ENCODE measurements at places on chromosomes 16 and 17. TPM values are rescaled to one million over a fixed set of nuclear protein-coding genes. Genes with fewer than 3 reads are reported as not detected.

CLEC3A gene
- 0.51 TPM for total RNA-seq

MED9 gene
- total RNA-seq = 31.7 TPM

ROGDI gene
- 46.9 TPM for total RNA-seq

CPHXL2 gene
- not detected for total RNA-seq

KLHL10 gene
- 0.14 TPM for total RNA-seq

RNU2-1 gene
- total RNA-seq = not detected

KRTAP9-4 gene
- total RNA-seq = not detected

PMP22 gene
- total RNA-seq = 22.5 TPM

TP53TG3F gene
- total RNA-seq = not detected

MRPL38 gene
- 40.3 TPM for total RNA-seq

ARSG gene
- 1.5 TPM for total RNA-seq

PRDM7 gene
- total RNA-seq = 0.09 TPM

C16orf86 gene
- 10.0 TPM for total RNA-seq

TAF1C gene
- 53.4 TPM for total RNA-seq

ZNF385C gene
- 11.8 TPM for total RNA-seq

PRSS36 gene
- total RNA-seq = 4.7 TPM

CDH11 gene
- total RNA-seq = 24.2 TPM

KRT25 gene
- not detected for total RNA-seq

ORAI3 gene
- 74.6 TPM for total RNA-seq

CHST4 gene
- 1.2 TPM for total RNA-seq

SPNS2 gene
- total RNA-seq = 6.6 TPM

CCL17 gene
- total RNA-seq = not detected

RNF43 gene
- 29.3 TPM for total RNA-seq

TBX2 gene
- 34.1 TPM for total RNA-seq

KRT222 gene
- 0.91 TPM for total RNA-seq

EVPLL gene
- 1.6 TPM for total RNA-seq

GJD3 gene
- total RNA-seq = 5.3 TPM

CCL15 gene
- total RNA-seq = not detected

TP53TG3E gene
- total RNA-seq = not detected

KIF2B gene
- total RNA-seq = 4.8 TPM

KRTAP17-1 gene
- total RNA-seq = not detected

NPIPA5 gene
- 8.3 TPM for total RNA-seq

RASD1 gene
- 175 TPM for total RNA-seq

GAS7 gene
- 10.3 TPM for total RNA-seq

SLC6A4 gene
- total RNA-seq = 0.09 TPM

KCNH4 gene
- total RNA-seq = not detected

KCTD19 gene
- not detected for total RNA-seq

CCL14 gene
- 19.9 TPM for total RNA-seq

SPATA32 gene
- not detected for total RNA-seq

MYL4 gene
- 4.3 TPM for total RNA-seq

BCO1 gene
- total RNA-seq = 0.18 TPM

GRIN2C gene
- total RNA-seq = not detected

ALOX15 gene
- 0.97 TPM for total RNA-seq

GSG1L gene
- total RNA-seq = 0.91 TPM

ALOX12B gene
- total RNA-seq = 0.40 TPM

SLC5A10 gene
- not detected for total RNA-seq

CFAP97D1 gene
- total RNA-seq = 1.1 TPM

GINS2 gene
- 4.5 TPM for total RNA-seq

CAVIN1 gene
- total RNA-seq = 220 TPM

INPP5K gene
- total RNA-seq = 87.4 TPM

DHRS11 gene
- total RNA-seq = 8.2 TPM

CHD9NB gene
- total RNA-seq = 4.3 TPM

RNFT1 gene
- total RNA-seq = 16.8 TPM

HEATR9 gene
- total RNA-seq = 0.40 TPM

WRAP53 gene
- total RNA-seq = 9.4 TPM

IL34 gene
- total RNA-seq = 16.6 TPM

Data from prostate gland (tissue), 2 donors.